Activated CD4-positive, alpha-beta memory T cell treated with anti-CD3 and anti-CD28 coated beads for 36 hours (primary cell): ENCODE measurements at places on chromosomes 11 and 22. TPM values are rescaled to one million over a fixed set of nuclear protein-coding genes. Genes with fewer than 3 reads are reported as not detected.
A peak's percentile ranks its signal among the peaks of the same experiment; 100 is the strongest.

OPCML gene
- total RNA-seq = not detected

KCNE3 gene
- total RNA-seq = not detected

OR10A2 gene
- total RNA-seq = not detected

RIN1 gene
- total RNA-seq = 1.6 TPM

OR52E8 gene
- not detected for total RNA-seq

LZTR1 gene
- 43.4 TPM for total RNA-seq

PKP3 gene
- not detected for total RNA-seq

GRCh38 chr11:104254347-104254746 lies 90.4 kb upstream of the PDGFD start:
- DNase-seq = peak; percentile 28

GRCh38 chr11:15944460-15944859 lies 411.9 kb downstream of the SOX6 start:
- no peak for DNase-seq

DNA sequence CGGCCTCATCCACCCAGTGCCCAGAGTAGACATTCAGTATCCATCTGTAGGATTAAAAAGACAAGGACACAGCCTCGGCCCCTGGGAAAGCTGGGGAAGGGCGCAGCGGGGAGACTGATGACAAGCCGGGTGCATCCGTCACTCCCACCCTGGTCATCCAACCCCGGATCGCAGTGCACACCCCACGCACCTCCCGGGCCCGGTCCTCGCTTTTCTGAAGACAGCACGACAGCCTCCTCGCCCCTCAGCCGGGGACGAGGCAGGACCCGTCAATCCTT lies 1.1 kb downstream of the FCHSD2 start:
- DNase-seq = peak; percentile 59

DNA sequence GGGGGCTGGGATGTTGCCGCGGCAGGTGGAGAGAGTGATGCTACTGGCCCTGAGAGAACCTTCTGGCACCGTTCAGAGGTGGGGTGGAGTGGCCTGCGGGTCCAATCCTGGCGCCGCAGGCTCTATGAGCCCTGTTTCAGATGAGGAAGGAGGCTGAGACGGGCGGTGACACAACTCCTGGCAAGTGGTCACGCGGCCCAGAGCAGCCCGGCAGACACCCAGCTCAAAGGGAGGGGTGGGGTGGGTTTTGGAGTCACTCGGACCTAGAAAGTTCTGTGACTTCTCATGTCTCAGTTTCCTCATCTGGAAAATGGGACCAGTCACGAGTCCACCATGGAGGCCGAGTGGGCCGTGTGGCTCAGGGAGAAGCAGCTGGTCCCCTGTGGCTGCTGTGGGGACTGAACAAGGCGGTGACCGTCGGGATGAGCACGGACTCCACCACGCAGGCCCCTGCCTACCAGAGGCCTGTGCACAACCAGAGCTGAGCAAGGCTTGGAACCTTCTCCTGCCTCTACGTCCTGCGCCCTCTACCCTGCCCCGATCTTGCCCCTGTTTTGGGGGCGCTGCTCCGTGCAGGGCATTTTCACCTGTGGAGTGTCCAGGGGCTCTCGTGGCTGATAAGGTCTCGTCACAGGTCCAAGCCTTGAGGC lies 3.7 kb downstream of the TSPO start:
- no peak for DNase-seq

- no peak for DNase-seq
These were observed 93.1 kb downstream of the FAT3 start for GRCh38 chr11:92317721-92318120.

DNA sequence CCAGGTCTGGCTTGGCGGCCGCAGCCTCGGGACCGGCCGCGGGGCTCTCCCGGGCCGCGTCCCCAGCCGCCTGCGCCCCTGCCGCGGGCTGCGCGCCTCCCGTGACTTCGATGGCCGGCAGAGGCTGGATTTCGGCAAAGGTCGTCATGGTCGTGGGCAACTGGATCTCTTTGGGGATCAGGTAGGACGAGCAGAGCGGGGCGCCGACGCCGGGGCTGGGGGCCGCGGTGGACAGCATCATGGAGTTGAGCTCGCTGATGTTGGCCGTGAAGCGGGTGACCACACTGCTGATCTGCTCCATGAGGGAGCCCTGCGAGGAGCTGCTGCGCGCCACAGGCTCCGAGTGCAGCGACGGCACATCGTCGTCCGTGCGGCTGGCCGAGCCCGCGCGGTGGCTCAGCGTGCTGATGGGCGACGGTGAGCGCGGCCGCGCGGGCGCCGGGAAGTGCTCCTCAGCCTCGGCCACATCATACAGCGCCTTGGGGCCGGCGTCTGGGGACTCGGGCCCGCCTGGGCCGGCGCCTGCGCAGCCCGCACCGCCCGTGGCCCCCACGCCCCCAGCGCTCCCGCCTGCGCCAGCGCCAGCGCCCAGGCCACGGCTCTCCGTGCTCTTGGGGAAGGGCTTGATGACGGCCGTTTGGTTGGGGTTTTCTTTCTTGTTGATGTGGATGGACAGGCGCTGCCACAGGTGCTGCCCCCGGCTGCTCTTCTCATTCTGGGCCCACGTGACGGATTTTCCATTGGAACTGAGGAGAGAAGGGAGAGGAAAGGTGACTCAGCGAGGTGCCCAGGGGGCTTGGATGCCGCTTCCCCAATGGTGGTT lies 171.4 kb upstream of the CTSC start:
- peak; percentile 48 for DNase-seq

DNA sequence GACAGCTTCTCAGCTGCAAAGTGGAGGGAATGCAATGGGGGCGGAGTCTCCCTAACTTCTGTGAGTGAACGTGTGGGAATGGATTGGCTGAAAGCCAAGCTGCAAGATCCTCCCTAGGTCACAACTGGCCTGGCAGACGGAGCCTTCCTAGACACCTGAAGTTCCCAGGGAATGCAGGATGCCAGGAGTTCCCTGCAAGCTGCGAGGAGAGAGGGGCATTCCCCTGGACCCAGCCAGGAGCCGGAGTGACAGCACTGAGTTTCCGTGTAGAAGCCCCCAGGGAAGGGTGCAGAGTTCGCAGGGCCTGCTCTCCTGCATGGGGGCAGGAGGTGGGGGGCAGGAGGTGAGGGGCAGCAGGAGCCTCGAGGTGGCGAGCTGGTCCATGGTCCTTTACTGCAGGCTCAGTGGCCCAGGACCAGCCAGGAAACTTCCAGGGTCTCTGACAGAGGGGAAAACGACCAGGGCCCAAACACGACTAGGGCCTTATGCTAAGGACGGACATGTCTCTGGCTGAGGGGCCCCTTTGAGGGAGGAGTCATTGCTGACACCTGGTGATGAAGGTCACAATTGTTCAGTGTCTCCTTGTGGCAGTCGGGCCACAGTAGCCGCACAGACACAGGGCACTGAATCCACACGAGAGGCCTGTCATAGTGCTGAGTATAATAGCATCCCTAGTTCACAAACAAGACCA lies 141.4 kb downstream of the FBXO7 start:
- no peak for DNase-seq

DNA sequence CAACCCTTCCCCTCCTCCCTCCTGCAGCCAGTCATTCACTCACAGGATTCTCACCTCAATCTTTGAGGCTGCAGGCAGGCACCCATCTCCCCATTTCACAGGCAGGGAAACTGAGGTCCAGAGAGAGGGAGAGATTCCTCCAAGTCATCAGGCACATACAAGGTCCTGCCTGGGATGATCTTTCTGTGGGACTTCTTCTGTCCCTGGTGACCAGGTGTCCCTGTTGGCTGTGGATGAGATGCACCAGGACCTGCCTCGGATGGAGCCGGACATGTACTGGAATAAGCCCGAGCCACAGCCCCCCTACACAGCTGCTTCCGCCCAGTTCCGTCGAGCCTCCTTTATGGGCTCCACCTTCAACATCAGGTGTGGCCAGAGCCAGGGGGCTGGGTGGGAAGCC lies 7.8 kb downstream of the FTH1 start:
- peak; percentile 6 for DNase-seq

DNA sequence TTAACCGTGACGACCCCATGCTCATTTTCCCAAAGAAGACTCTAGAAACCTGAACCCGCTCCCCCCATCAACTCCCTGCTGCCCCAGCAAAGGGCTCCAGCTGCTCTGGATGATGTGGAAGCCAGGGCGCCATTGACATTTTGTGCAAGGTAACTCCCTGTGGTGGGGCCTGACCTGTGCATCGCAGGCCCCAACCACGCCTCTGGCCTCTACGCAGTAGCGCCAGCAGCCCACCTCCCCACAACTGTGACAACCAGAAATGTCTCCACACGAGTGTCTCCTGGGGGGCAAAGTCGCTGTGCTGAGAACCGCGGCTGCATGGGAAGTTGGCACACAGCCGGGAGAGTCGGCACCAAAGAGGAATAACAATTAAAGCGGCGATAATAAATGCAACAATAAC lies 86.9 kb upstream of the PRR5 start:
- DNase-seq = no peak

GRCh38 chr11:73376803-73377629 lies 817 bp downstream of the RELT start:
- peak; percentile 82 for DNase-seq

DNA sequence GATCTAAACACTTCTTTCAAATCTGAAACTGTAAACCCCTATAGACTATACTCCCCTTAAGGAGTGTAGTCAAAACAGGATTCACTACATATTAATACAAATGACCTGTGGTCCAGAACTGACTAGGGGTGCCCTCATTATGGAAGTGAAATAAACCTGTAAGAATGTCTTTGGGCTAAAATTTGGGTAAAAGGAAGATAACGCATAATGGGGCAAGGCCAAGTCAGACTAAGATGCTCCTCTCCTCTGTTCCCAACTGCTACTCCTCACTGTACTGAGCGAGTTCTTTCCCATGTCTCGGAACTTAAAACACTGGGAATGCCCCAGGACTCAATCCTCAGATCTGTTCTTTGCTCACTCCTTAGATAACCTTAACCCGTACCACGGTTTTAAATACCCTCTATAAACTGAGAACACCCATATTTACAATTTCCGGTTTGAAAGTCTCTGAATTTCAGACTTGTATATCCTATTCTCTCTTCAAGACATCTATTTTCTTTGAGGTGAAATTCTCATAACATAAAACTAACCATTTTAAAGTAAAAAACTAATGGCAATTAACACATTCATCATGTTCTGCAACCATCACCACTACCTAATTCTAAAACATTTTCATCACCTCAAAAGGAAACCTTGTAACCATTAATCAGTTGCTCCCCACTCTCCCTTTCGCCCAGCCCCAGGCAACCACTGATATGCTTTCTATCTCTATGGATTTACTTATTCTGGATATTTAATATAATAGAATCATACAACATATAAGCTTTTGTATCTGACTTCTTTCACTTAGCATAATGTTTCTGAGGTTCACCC lies 4.0 kb downstream of the THAP12 start:
- DNase-seq = no peak

GRCh38 chr11:116697639-116698038 lies 75.1 kb downstream of the BUD13 start:
- DNase-seq = no peak

DNA sequence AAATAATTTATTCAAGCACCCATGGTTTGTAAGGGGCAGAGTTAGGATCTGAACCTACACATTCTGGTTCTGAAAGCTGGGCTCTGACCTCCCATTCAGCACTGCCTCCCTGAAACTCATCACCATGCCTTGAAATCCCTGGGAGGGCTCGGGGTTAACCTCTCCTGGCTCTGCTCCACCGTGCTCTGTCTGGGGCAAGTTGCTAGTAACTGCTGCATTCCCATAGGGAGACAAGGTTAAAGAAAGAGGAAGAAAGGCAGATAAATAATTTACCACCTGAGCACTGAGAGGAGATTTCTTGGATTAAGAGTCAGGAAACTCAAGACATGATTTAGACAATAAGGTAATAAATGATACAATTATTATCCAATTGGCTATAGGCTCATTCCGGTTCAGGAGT lies 199.3 kb downstream of the KIF18A start:
- DNase-seq = no peak

- no peak for DNase-seq
These were observed 14.5 kb downstream of the EMSY start for GRCh38 chr11:76459299-76459698.

DNA sequence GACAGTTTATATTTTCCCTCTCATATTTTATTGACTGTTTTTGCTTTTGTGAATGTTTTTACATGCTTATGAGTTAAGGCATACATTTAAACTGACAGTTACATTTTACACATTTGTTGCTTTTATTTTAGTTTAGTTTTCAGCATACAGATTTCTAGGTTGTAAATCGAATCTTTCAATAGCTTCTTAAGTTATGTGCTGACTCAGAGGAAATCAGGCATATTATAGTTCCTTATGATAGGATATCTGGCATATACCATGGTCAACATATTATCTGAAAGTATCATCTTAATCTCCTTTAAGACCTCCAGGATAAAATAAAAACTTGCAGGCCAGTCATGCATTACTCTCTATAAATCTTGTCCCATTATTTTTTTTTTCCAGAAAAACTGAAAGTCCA lies 916.6 kb downstream of the LRRC4C start:
- DNase-seq = no peak

- no peak for DNase-seq
These were observed 14.7 kb upstream of the ST14 start for GRCh38 chr11:130144861-130145281.

DNA sequence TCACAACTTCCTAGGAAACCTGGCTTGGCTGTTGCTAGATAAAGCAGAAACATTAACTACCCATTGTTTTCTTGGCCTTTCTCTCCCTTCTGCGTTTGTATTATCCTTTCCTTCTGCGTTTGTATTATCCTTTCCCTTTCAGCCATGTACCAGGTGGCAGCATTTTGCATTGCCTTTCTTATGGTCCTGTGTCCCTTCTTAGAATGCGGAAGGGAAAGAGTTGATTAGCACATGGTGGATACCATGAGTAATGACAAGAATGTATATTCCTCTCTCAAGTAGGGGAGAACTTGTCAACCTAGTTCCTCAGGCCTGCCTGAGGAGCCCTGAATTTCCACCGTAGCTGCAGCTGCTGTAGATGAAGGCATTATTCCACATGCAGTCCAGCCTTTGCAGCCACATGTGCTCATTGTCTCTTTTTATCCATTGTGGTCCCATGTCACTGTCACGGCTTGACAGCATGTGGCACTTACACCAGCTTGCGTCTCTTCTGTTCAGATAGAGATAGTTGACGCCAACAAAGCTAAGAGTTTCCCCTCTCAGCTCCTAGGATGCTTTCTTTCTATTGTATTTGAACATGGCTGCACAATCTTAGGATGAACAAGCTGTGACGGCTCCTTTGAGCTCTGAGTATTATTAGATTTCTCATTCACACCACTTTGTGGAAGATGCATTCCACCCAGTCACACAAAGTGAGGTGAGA lies 44.8 kb downstream of the SLN start:
- no peak for DNase-seq

GRCh38 chr11:122198291-122198983 lies 82.4 kb upstream of the BLID start:
- no peak for DNase-seq

- no peak for DNase-seq
These were observed 409.6 kb downstream of the GUCY1A2 start for GRCh38 chr11:106608677-106609076.

GRCh38 chr11:20041499-20041898 lies 118.8 kb downstream of the DBX1 start:
- DNase-seq = no peak
